ENCODE measurements at places on chromosomes 5 and 9. TPM values are rescaled to one million over a fixed set of nuclear protein-coding genes. Genes with fewer than 3 reads are reported as not detected.

DNA sequence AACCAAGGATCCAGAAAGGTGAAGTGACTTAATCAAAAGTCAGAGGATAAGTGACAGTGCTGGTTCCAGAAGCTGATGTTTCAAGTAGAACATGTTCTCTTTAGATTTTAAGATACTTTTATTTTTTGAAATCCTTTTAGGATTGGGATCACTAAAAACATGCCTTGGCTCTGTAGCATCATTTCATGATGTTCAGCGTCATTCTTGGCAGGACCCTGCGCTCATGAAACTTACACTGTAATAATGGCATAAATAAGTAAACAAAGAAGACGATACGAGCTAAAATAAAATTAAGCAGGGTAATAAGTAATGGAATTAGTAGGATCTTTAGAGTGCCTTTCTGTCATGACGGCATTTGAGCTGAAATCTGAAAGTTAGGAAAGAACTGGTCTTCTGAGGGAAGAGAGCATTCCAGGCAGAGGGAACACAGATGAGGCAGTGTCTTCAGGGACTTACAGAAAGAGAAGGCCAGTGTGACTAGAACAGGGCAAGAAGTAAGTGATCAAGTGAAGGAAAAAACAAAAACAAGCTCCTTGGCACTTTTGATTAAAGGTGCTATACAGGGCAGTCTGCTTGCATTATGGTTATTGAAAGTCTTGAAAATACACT is 19.9 kb downstream of the CTNNA1 start:
- DNase-seq, result no peak

Gene TIMD4
- total RNA-seq, result 1.5 TPM

Gene SLC34A3
- total RNA-seq, result not detected

DNA sequence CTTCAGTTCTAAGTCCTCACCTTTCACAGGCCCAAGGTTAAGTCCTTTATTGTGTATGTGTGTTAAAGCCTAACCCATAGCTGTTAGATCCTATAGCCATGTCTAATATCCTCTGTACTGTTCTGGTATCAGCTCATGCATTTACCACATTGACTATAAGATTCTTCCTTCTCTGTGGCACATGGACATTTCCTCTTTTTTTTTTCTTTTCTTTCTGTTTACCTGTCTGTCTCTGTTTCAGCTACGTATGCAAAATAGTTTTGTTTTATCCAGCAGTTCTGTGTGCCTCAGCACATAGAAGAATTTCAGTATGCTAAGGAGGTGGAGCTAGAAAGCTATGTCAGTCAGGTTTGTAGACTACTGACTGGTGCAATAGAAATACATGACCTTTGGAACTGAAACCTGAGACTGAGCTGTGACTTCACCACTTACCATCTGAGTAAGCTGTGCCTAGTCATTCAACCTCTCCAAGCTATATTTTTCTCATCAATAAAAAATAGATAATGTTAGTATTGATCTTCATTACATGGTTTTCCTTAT is 155.6 kb upstream of the VLDLR start:
- DNase-seq, result no peak

DNA sequence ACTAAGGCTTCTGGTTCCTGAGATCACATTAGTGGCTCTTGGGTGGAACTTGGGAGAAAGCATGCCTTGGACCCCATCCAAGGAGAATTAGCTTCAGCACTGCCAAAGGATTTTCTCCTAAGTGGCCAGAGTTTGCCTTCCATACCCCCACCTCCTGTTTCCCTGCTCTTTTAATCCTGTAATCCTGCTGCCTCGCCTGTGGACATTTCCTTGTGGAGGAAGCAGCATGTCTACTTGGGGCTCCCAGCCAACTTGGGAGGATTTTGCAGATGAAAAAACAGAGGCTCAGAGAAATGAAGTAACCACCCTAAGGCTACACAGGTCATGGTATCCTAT is 1.6 kb downstream of the ARSI start:
- DNase-seq, result no peak

Gene GABRA1
- not detected for total RNA-seq

DNA sequence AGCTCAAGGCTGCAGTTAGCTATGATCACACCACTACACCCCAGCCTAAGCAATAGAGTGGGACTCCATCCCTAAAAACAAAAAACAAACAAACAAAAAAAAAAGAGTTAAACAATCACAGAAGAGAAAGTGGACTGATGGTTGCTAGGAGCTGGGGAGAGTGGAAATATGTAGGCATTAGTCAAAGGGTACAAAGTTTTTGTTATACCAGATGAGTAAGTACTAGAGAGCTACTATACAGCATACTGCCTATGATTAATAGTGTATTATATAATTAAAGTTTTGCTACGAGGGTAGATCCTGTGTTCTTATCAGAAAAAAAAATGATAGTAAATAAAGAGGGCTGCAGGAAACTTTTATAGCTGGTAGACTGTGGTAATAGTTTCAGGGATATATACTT is 538.6 kb downstream of the ELAVL2 start:
- DNase-seq, result no peak

DNA sequence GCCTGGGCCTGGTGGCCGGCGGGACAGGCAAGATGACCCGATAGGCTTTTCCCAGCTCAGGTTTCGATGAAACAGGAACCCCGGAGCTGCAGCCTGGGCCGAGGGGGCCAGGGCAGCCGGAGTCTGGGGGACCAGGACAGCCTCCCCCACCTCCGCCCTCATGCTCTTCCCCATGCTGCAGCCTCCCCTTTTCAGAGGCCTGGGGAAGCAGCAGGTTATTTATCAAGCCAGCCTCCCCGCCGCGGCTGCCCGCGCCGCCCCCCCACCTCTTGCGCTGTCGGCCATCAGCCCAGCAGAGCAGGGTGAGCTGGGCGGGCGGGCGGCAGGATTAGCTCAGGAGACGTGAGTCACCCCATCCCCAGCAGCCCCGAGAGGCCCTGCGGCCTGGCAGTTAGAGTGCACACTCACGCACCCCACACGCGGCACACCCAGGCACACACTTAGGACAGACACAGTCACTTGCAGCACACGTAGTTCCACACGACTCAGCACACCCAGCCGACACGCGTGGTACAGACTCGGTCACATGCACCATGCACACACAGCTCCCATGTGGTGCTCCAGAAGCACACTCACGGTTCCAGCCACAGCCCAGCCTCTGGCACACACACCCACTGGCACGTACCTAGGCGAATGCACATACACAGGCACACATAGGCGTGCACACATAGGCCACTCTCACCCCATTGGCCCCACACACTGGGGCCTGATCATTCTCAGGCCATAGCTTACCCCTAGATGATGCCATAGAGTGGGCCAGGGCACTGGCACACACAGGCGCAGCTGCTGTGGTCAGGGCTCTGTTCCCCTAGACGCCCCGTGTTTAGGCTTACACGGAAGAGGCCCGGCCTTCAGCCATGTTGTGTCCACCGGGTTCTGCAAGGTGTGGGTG is 13.0 kb downstream of the CXXC5 start:
- peak; percentile 89 for DNase-seq

Gene EIF4E1B
- not detected for total RNA-seq

GRCh38 chr9:105069696-105070095 is 141.7 kb upstream of the ABCA1 start:
- DNase-seq, result no peak

DNA sequence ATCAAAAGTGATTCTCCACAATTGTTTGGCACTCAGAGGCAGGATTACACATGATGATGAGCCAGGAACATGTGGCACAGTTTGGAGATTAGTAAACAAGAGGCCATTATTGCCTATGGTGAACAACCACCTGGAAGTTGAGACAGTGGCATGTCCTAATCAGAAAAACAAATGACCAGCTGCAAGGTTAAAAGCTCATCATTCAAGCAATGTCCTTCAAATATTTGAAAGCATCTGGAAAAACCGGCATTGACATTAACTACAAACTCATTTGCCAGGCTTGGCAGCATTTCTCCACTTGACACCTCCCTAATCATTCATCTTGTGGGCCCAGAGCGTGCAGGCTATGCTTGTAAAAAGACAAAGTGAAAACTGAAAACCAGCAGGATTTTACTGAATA is 80.6 kb upstream of the MEGF10 start:
- no peak for DNase-seq

DNA sequence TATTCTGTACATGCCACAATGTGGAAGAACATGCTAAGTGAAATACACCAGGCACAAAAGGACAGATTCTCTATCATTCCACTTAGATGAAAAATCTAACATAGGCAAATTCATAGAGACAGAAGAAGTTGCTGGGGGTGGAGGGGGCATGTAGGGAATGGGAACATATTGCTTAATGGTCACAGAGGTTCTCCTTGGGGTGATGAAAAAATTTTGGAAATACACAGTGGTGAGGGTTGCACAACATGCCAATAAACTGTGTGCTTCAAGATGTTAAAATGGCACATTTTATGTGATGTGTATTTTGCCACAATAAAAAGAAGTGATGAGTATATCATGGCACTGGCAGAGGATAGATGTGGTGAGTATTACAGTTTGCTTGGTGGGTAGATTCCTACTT is 111.9 kb downstream of the SUSD1 start:
- no peak for DNase-seq

Gene DAB2
- 58.2 TPM for total RNA-seq

Gene SLIT3
- total RNA-seq, result 71.1 TPM

GRCh38 chr9:107480386-107480789 is 9.2 kb downstream of the KLF4 start:
- DNase-seq, result peak; percentile 62

- no peak for DNase-seq
Observed at GRCh38 chr5:136006761-136007251, 22.0 kb upstream of the TGFBI start.

DNA sequence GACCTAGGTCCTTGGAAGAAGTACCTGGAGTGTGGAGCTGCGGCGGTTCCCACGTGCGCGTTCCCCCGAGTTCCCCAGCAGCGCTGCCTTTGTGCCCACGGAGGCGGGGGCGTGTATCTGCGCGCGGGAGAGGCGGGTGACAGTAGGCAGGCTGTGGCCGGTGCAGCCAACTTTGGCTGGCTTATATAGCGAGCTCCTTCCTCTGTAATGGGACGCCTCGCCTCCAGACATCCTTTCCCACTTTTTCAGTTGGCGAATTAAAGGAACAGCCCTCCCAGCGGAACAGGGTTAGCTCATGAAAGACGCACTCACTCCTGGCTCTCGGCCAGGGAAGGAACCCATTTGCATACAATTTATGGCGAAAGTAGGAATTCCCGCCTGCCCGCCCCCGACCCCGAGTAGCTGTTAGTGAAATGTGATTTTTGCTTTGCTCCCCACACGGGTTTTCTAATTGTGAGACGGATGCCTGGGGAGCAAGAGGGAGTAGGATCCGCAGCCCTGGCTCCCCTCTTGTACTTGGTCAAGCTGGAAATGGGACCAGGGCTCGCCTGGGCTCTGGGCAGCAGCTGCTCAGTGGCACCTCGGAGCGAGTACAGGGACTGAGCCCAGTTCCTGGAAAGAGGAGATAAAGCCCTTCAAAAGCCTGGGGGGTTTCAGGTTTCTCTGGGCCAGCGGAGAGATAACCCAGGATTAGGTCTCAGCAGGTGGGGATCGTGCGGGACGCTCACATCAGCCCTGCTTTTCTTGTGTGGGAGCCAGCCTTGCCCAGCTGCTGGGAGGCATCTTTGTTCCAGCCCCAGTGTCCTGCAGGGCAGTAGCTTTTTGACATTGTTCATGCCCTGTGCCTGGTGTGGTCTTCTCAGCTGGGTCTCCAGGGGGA is at the start of gene TNC:
TNC (minus strand) TSS at position 159 of the 880 bp plus-strand sequence. CDS start 27,139 bp downstream, outside the sequence.
- peak; percentile 82 for DNase-seq

DNA sequence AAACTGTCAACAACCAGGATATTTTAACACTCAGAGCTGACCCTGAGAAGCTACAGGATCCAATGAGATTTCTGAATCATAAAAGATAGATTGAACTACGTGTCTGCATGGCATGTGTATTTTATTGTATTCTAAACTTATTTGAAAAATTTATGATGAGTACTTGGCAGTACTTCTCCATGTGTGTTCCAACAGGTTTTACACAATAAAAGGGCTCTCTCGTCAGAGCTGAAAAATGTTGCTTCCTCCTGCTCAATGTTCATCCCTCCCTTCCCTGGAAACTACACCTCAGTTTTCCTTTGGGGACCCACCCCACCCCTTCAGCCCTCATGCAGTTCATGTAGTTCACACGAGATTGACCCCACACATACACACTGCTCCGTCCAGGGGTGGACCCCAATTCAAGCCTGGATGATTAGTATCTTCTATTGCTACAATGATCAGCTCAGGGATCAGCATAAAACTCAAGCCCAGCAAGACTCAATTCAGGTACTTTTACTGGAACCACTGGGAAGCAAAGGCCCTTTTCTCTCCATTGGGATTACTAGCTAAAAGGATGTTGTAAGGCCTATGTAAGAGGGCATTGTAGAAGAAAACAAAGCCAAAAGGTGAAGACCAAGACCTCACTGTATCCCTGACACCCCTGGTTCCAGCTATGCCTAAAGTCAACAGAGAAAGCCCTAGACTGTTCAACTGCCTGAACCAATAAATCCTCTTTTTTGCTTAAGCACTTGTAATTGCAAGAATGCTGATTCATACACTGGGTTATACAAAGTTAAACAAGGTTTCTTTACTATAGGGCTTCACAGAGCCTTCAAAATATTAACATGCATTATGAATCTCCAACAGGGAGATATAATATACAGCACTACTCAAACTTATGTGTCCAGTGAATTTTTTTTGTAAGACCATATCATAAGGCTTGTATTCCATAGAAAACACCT is 112.6 kb downstream of the SAXO1 start:
- DNase-seq, result no peak

- DNase-seq, result no peak
Observed at GRCh38 chr5:161549106-161549505, 2.6 kb upstream of the GABRB2 start.

GRCh38 chr9:31119890-31120454 is 1264.5 kb upstream of the ACO1 start:
- DNase-seq, result no peak

Gene TMEM215
- not detected for total RNA-seq

GRCh38 chr5:143258559-143259253 is 144.8 kb downstream of the NR3C1 start:
- no peak for DNase-seq

DNA sequence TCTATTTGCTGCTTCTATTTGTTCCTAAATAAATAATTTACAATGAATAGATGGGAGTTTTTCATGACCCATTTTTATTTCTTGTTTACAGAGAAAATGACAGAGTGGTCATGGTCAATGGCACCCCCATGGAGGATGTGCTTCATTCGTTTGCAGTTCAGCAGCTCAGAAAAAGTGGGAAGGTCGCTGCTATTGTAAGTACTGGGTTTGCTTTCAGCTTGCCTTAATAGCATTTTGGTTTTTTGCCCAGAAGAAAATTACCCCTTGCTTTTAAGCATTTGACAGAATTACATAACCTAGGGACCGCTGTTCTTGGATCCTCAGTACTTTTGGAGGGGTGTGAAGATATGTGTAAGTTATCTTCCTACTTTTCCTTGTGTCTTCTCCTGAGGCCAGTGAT is 44.1 kb downstream of the TJP2 start:
- DNase-seq, result no peak

DNA sequence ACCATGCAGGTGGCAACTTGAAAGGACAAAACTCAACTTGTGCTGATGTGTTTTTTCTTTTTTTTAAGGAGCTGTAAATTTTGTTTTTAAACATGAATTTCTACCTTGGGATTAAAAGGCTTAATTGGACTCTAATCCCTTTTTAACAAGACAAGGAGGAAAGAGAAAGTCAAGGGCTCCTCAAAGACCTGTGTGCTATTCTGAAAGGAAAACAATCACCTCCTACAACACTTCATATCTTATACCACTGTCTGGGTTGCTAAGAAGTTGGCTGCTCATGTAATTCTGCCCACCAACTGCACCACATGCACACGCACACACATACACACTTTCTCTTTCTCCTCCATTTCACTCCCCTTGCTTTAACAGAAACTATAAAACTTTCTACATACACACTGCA is 78.6 kb downstream of the SH3RF2 start:
- no peak for DNase-seq

All from left cardiac atrium (tissue), 4 donors.